Activated naive CD4-positive, alpha-beta T cell treated with anti-CD3 and anti-CD28 coated beads, Interleukin-2, amount 50 U/mL, for 16 hours (primary cell): ENCODE measurements at places on chromosomes 2 and 18.

DNA sequence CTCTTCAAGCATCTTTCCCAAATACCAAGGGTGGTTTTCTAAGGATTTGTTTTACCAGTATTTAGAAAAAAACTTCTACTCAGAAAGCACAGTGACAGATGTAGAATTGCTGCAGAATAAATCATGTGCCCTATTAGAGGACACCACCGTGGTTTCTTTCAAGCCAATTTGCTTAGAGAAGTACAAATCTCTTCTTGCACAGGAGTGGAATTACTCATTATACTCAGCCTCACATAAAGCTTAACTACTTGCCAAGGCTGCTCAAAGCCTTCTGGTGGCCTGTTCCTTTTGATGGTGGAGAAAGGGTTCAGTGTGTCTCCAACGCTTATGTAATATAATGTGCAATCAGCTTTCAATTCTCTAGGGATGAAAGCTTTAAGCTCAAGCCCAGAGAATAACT lies 66.5 kb upstream of the CTNNA2 start:
- DNase-seq, result no peak

- no peak for DNase-seq
Measured at GRCh38 chr18:4096486-4096885, 358.6 kb downstream of the DLGAP1 start.

- no peak for DNase-seq
Measured at GRCh38 chr2:223469270-223470046, 132.7 kb downstream of the SCG2 start.

DNA sequence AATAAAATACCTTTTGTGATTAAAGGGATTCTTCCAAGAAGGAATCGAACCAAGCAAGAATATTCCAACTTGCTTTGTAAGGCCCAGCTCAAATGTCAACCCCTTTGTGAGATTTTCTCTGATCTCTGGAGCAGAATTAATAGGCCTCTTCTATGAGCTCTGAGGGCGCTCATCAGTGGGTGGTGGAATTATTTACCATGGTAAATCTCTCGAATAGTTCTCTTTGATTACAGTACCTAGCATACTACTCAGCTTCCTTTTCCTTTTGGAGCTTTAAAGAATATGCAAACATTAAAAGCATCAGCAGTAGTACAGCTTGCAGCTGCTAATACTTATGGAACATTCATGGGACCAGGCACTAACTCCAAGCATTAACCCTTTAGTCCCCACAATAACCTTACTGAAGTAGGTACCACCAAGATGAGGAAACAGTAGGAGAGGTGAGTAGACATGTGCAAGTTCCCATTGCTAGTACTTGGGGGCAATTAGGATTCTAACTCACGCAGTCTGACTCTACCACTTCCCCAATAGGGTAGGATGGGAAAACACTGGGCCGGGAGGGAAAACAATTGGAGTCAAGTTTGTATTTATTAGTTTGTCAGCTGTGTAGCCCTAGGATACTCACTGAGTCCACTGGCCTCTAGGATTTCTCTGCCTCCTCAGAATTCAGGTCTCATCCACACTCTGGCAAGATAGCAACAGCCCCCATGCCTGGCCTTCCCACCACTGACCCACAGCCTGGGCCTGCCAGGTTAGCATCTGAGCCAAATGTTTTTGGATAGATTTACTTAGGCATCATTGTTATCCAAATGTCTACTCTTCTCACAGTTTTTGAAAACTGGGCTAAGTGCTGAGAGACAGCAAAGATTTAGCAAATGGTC lies 21.7 kb downstream of the ADD2 start:
- no peak for DNase-seq
